ENCODE measurements at places on chromosomes 5 and 9.

- H3K4me1 ChIP-seq: no peaks in the 10 kb centered on the region
- peaks cover 1% of the 10 kb centered on the region for H3K36me3 ChIP-seq
- H3K27ac ChIP-seq: no peak overlapping the region
- no peaks in the 10 kb centered on the region for H3K27me3 ChIP-seq
- DNase-seq: no peak
- no peak overlapping the region for H3K4me3 ChIP-seq
Measured at GRCh38 chr9:127502706-127503378, 51.5 kb downstream of the LRSAM1 start.

- H3K27ac ChIP-seq: peak overlapping the region; percentile 39
- no peak for DNase-seq
- H3K4me3 ChIP-seq: no peak overlapping the region
- no peaks in the 10 kb centered on the region for H3K27me3 ChIP-seq
- no peaks in the 10 kb centered on the region for H3K4me1 ChIP-seq
Measured at GRCh38 chr5:143309661-143310431, 93.6 kb downstream of the NR3C1 start.

DNA sequence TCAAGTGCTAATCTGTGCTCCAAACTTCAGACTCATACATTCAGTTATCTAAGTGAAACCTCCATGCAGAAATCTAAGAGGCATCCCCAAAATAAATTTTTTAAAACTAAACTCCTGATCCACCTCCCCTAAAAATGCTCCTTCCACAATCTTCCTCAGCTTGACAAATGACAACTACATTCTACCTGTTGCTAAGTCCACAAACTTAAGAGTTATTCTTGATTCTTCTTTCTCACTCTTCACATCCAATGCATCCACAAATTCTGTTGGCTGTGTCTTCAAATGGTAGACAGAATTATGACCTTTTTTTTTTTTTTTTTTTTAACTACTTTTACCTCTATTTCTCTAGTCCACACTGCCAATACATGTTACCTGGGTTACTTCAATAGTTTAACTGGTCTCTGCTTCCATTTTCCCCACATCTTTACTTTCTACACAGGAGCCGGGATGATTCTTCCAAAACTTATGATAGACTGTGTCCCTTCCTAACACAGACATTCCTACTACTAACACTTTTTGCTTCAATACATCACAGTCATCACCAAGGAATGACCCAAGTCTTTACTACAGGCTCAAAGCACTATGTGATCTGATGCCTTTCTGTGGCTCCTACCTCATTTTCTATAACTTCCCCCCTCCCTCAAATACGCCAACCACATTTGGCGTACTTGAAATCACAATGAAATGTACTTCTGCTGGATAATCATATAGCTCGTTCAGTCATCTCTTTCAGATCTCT lies 143.6 kb downstream of the PDE4D start:
- no peaks in the 10 kb centered on the region for H3K27me3 ChIP-seq
- peaks cover 2% of the 10 kb centered on the region for H3K36me3 ChIP-seq
- DNase-seq: no peak
- H3K4me3 ChIP-seq: no peak overlapping the region
- H3K27ac ChIP-seq: no peak overlapping the region

- DNase-seq: no peak
- peaks cover 22% of the 10 kb centered on the region for H3K36me3 ChIP-seq
- H3K27me3 ChIP-seq: no peaks in the 10 kb centered on the region
- H3K4me3 ChIP-seq: peak overlapping the region; percentile 98
Measured at GRCh38 chr9:128190013-128190412, 1.4 kb downstream of the CIZ1 start.

- peaks cover 18% of the 10 kb centered on the region for H3K4me1 ChIP-seq
- H3K36me3 ChIP-seq: no peaks in the 10 kb centered on the region
- peaks cover 57% of the 10 kb centered on the region for H3K27me3 ChIP-seq
- DNase-seq: no peak
Measured at GRCh38 chr5:129904667-129905472, 605 bp downstream of the CHSY3 start.

- DNase-seq: peak; percentile 81
- H3K4me3 ChIP-seq: peak overlapping the region; percentile 79
- H3K4me1 ChIP-seq: peaks cover 50% of the 10 kb centered on the region
- no peaks in the 10 kb centered on the region for H3K27me3 ChIP-seq
Measured at GRCh38 chr5:141513627-141514329, 24.9 kb downstream of the PCDHGC5 start.

DNA sequence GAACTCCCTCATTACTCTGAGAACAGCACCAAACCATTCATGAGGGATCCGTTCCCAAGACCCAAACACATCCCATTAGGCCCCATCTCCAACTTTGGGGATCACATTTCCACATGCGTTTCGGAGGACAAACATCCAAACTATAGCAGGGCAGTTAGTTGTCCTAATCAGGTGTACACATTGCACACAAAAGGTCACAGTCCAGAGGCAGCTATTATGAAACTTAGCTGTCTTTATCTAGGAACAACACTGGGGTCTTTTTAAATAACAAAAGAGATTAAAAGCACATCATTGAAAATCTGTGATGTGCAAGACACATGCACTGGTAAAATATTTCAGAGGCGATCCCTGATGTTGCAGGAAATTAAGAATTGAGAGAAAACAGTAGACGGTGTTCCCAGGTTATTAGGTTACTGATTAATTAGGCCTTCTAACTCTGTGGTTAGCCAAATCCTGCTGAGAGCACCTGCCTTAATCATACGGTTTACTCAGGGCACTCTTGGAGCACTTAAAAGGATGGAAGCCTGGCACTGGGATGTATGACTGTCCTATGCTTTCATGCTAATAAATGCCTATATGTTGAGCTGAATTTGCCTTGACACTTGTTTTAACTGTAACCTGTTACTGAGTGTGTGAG lies 1574.5 kb upstream of the WWC1 start:
- no peaks in the 10 kb centered on the region for H3K36me3 ChIP-seq
- no peak for DNase-seq

GRCh38 chr5:171537070-171537849 lies 117.8 kb downstream of the FGF18 start:
- H3K27me3 ChIP-seq: peaks cover 6% of the 10 kb centered on the region
- no peak for DNase-seq
- no peaks in the 10 kb centered on the region for H3K4me1 ChIP-seq
- H3K36me3 ChIP-seq: no peaks in the 10 kb centered on the region
- H3K4me3 ChIP-seq: no peak overlapping the region

DNA sequence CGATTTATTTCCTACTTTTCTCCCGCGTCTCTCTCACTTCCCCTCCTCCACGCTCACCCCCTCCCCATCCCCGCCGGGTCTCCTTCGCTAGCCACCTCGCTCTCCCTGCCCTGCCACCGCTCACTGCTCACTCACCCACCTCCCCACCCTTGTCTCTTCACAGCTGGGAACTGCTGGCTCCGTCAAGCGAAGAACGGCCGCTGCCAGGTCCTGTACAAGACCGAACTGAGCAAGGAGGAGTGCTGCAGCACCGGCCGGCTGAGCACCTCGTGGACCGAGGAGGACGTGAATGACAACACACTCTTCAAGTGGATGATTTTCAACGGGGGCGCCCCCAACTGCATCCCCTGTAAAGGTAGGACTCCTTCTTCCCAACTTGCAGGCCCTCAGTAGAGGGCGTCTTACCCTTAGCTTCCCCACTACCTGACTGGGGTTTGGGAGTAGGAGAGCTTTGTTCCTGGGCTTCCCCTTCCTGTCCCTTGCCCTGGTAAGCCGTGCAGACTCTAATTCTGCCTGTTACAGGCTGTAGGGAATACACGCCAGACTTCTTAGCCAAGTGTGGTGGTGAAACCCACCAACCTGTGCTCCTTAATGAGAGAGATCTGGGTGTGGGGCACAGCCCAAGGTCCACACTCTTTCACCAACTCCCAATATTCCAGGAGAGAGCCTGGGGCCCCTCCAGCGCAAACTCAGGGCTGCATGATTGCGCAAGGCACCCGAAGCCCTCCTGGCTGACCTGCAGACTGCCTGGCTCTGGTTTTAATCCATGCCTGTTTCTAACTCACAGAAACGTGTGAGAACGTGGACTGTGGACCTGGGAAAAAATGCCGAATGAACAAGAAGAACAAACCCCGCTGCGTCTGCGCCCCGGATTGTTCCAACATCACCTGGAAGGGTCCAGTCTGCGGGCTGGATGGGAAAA lies 2.5 kb downstream of the FST start:
- no peak overlapping the region for H3K27ac ChIP-seq
- peaks cover 38% of the 10 kb centered on the region for H3K4me1 ChIP-seq
- H3K4me3 ChIP-seq: peak overlapping the region; percentile 78
- H3K27me3 ChIP-seq: peaks cover 57% of the 10 kb centered on the region

DNA sequence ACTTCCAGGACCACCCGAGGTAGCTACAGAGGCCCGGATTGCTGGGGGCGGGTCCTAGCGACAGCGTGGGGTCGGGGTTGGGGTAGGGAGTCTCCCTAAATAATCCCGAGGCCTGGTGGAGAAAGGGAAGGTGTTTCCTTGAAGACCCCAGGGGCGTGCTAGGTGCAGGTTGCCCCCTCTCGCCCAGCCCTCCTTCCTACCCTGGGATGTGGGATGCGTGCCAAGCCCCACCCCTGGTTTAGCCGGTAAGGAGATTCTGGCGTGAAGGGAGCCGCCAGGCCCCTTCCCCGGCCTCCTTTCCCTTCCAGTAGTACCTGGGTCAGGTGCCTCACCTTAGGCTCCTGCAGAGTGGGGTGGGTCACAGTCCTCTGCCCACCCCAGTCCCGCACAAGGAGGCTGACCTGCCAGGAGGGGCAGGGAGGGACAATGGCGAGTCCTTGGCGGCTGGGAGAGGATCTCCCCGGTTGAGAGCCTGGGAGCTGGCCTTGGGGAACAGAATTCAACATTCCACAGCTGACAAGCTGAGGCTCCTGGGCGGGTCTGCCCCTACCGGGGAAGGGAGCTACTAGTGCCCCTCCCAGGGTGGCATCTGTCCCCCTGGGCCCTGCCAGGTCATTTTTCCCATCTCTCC lies 674 bp downstream of the TSPAN17 start:
- DNase-seq: peak; percentile 83
- no peaks in the 10 kb centered on the region for H3K27me3 ChIP-seq
- peaks cover 2% of the 10 kb centered on the region for H3K36me3 ChIP-seq

GRCh38 chr9:124389146-124389939 lies 25.9 kb downstream of the PSMB7 start:
- DNase-seq: no peak
- no peak overlapping the region for H3K27ac ChIP-seq
- H3K27me3 ChIP-seq: no peaks in the 10 kb centered on the region
- H3K4me1 ChIP-seq: peaks cover 13% of the 10 kb centered on the region
- peaks cover 3% of the 10 kb centered on the region for H3K36me3 ChIP-seq

GRCh38 chr9:92160786-92161185 lies 45.6 kb upstream of the SPTLC1 start:
- H3K4me1 ChIP-seq: no peaks in the 10 kb centered on the region
- H3K4me3 ChIP-seq: no peak overlapping the region
- H3K27ac ChIP-seq: no peak overlapping the region
- no peaks in the 10 kb centered on the region for H3K27me3 ChIP-seq
- DNase-seq: no peak

DNA sequence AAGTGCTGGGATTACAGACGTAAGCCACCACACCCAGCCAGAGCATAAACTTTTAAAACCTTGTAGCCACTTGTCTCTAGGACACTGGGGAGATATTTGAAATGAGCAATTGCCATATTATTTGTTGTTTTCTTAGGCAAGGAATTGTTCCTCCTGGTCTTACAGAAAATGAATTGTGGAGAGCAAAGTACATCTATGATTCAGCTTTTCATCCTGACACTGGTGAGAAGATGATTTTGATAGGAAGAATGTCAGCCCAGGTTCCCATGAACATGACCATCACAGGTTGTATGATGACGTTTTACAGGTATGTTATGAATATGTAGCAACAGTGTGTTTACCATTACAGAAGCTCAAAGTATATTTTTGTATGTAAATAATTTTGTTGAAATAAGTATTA lies 30.5 kb downstream of the SFXN1 start:
- H3K36me3 ChIP-seq: peaks cover 50% of the 10 kb centered on the region
- DNase-seq: no peak
- H3K4me1 ChIP-seq: no peaks in the 10 kb centered on the region
- no peak overlapping the region for H3K4me3 ChIP-seq

Measured in mesothelial cell of epicardium (in vitro differentiated cells).